ENCODE measurements at places on chromosomes 11 and 22. TPM values are rescaled to one million over a fixed set of nuclear protein-coding genes. Genes with fewer than 3 reads are reported as not detected.

- no peak for DNase-seq
Observed at GRCh38 chr11:15216678-15217077, 102.0 kb downstream of the INSC start.

DNA sequence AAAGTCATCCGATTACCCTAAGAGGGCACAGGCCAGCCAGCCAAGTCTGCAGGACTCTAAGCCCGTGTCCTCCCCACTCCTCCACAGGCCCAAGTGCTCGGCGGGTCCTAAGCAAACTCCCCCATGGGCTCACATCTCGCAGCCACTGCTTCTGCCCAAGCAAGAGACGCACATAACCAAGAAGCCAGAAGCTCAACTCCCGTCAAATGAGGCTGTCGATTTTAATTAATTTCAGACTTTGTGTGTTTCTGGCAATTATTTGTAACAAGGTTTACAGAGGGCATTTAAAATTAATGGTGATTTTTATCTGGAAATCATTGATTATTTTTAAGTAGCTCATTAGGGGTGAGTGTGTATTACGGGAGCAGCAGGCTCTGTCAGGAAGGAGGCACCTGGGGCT lies 27.4 kb downstream of the PHF21B start:
- no peak for DNase-seq

GRCh38 chr22:39914584-39914983 lies 13.7 kb downstream of the GRAP2 start:
- no peak for DNase-seq

DNA sequence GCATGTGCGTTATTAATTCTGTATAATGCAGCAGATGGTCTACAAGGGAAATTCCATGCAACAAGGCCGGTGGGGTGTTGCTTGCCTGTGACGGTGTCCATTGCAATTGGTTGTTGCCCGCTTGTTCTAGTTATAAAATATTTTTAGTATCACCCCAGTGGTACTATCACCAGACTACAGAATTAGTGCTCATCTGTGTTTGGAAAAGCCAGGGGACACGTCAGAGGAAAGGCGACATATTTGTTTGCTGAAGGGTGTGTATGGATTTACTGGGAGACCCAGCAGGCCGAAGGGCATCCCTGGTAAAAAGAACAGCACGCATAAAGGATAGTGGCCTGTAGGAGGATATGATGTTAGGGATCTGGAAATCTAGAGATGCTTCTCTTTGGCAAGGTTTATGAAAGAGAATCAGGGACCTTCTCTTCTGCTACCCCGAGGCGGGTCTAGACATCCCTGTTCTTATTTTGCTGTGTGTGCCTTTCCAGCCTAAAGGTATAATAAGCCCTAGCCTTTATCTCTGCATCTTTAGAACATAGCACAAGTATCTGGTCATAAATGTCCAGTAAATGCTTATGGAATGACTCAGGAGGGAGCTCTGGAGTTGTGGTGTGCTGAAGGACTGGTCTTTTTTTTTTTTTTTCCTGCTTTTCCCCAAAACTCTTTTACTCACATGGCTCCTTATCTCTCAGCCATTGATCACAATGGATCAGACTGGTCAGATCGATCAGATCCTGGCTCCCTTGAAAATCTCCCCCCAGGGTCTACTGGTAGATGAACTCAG lies 90.9 kb downstream of the LDLRAD3 start:
- DNase-seq, result no peak

Gene NCAM1
- total RNA-seq, result 26.8 TPM

- DNase-seq, result peak; percentile 91
Observed at GRCh38 chr11:87281496-87281895, 243.8 kb downstream of the TMEM135 start.

All from skin of body (tissue), 3 donors.